ENCODE measurements at places on chromosomes 1 and 21. TPM values are rescaled to one million over a fixed set of nuclear protein-coding genes. Genes with fewer than 3 reads are reported as not detected.

- DNase-seq = no peak
Observed at GRCh38 chr1:64986903-64987871, 20.8 kb upstream of the JAK1 start.

Gene ARMH1
- total RNA-seq = not detected

DNA sequence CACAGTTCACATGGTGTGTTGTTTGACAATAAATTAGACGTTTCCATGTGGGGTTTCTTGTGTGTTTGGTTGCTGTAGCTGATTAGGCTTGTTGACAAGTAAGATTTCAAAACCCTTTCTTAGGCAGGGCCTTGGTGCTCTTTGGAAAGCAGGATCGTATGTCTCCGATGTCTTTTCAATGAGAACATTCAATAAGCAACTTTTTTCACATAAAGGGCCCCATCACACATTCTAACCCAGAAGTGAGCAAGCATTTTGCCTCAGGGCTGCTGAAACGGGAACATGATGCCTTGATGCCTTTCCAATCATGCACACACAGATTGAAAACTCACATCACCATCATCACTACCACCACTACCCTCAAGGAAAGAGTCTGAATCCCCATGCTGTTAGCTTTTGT lies 33.1 kb downstream of the LPAR3 start:
- no peak for DNase-seq

Gene PGLYRP3
- total RNA-seq = not detected

Gene BMP8B
- 12.2 TPM for total RNA-seq

GRCh38 chr21:42188663-42189062 lies 30.3 kb upstream of the ABCG1 start:
- no peak for DNase-seq

DNA sequence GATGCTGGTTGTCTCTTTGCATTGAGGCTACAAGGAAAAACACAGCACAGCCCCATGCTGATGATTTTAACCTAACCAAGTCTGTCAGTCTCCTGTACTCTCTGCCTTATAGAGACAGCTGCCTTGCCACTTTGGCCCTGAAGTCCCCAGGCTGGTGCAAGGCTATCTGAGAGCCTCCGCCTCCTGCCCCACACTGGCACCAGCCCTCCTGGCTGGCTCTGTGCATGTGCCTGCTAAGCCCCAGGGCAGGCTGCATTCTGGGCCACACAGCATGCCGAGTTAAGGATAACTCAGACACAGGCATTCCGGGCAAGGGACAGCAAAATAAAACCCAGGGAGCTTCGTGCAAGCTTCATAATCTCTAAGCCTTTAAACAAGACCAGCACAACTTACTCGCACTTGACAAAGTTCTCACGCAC lies 910 bp downstream of the RUNX1 start:
- DNase-seq = peak; percentile 77

Gene TSSK3
- total RNA-seq = 1.2 TPM

Gene CSF1
- total RNA-seq = 0.58 TPM

Gene IL20
- total RNA-seq = not detected

Gene NBPF6
- 0.69 TPM for total RNA-seq

DNA sequence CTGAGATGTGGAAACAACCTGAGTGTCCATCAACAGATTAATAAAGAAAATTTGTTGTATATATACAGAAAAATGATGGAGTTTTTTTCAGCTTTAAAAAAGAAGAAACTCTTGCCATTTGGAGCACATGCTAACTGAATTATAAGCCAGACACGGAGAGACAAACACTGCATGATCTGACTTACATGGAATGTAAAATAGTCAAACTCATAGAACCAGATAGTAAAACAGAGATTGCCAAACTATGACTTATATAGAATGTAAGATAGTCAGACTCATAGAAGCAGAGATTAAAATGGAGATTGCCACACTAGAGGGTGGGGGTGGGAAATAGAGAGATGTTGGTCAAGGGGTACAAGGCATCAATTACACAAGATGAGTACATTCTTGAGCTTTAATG lies 1786.6 kb downstream of the PLA2G4A start:
- DNase-seq = no peak

- DNase-seq = peak; percentile 49
Observed at GRCh38 chr1:89957107-89957506, 37.8 kb upstream of the ZNF326 start.

Gene BLACAT1
- total RNA-seq = 1.1 TPM

- DNase-seq = no peak
Observed at GRCh38 chr1:59078070-59078800, 218.7 kb upstream of the FGGY start.

Gene SPRR2A
- total RNA-seq = not detected

GRCh38 chr21:15051644-15052458 lies 12.9 kb downstream of the NRIP1 start:
- DNase-seq = no peak

GRCh38 chr1:23903754-23904153 lies 9.4 kb downstream of the CNR2 start:
- no peak for DNase-seq

Gene IQGAP3
- total RNA-seq = 16.8 TPM

DNA sequence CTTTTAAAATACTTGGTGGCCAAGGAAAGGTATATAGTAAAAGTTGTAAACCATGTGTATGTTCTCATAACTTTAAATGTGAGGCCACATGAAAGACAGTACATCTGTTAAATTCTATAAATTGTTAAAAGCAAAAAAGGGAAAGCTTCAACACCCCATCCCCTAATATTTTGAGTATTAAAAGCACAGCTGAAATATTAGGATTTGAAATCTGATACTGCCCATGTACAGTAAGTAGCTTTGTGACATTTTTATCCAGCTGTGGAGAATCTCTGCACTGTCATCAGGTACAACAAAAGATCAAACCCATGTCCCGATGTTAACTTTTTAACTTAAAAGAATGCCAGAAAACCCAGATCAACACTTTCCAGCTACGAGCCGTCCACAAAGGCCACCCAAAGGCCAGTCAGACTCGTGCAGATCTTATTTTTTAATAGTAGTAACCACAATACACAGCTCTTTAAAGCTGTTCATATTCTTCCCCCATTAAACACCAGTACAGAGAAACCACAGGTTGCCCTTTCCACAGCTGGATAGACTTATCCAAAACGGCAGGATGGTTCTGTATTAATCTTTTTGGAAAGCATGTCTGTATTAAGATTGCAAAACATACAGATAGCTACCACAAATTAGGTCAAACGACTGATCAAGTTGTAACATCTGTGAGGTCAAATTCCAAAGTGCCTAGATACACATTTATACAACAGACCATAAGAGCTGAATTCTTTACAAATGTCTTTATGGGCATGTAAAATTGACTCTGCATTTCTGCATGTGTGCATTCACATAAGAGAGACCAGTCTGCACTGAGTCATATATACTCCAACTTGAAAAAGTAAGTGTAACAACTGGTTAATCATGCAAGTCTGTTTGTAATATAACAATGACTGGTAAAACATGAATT lies 5.2 kb downstream of the IRF2BP2 start:
- DNase-seq = no peak

DNA sequence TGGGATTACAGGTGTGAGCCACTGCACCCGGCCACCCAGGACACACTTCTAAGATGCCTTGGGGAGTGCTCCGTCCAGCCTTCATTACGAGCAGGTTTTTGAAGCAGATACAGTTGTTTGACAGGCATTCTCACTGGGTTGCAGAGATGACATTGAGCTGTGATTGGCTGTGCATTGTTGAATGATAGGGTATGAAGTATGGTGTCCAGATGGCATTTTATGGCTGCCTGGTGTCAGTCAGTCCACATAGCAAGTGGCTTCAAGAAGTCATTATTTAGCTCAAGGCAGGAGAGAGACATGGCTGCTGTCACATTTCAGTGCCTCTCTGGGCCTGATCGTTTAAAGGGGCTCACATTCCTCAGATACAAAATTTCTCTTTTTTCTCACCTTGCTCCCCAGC lies 14.8 kb upstream of the PADI2 start:
- DNase-seq = no peak

Gene DMAP1
- 34.0 TPM for total RNA-seq

DNA sequence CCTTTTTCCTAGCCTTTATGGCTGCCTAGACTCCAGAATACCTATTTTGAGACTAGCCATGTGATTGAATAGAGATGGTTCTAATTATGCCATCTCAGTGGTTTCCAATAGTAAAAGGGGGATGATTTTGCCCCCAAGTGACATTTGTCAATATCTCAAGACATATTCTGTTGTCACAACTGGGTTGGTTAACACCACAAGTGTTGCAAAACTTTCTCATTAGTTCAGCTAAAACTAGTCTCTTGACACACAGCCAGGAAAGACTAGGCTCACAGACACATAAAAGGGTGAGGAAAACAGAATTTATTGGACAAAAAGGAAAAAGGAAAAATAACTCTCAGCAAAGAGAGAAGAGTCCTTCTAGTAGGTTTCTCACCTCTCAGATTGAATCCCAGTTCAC lies 39.9 kb upstream of the GBP5 start:
- DNase-seq = no peak

Gene A3GALT2
- not detected for total RNA-seq

GRCh38 chr1:168454211-168454815 lies 89.5 kb downstream of the XCL2 start:
- DNase-seq = peak; percentile 91

Gene LDLRAD1
- total RNA-seq = not detected

Gene TDRKH
- 6.2 TPM for total RNA-seq

- no peak for DNase-seq
Observed at GRCh38 chr1:48017716-48018115, 20.5 kb upstream of the TRABD2B start.

DNA sequence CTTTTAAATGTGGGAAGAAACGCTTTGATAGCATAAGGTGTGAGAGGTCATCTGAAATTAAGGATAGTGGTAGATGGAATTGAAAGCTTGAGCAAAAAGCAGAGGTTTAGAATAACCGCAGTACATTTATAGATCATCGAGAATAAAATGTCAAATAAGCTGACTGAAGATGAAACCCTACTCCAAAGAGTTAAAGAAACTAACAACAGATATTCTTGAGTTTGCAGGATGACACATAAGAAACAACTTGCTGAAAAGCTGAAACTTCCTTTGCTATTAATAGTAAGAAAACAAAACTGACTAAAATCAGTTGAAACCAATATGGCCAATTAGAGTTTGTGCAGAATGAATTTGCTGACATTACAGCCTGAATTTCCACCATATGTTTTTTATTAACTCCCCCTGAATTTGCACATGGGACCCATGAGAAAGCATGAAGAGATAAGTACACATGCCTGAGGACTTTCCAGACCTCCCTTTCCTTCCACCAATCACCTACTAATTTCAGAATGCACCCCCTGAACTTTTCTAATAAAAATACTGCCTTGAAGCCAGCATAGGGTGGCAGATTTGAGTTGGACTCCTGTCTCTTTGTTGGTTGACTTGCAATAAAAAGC lies 1.7 kb upstream of the C1orf185 start:
- no peak for DNase-seq

GRCh38 chr1:47901001-47901575 lies 96.1 kb downstream of the TRABD2B start:
- DNase-seq = no peak

DNA sequence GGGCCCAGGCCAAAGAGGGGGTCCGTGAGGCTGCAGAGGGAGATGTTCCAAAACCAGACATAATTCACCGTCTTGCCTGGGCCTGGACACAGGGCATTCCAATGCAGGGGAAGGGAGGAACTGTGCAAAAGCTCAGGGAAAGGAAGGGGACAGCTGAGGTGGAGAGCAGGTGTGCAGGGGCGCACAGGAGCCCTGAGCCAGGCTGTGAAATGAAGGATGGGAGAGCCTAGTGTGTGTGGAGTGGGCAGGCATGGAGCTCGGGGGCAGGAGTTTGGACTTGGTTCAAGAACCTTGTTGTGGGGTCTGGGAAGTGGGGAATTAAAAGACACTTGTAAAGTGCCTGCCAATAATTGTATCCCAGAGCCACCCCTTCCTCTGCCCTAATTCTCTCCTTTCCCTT lies 2.3 kb downstream of the TNNI1 start:
- peak; percentile 75 for DNase-seq

Gene NTNG1
- total RNA-seq = not detected

Gene CDC73
- 14.7 TPM for total RNA-seq

Gene LAMC2
- 0.05 TPM for total RNA-seq

GRCh38 chr1:47439017-47439818 lies 1.4 kb downstream of the FOXD2 start:
- DNase-seq = no peak

DNA sequence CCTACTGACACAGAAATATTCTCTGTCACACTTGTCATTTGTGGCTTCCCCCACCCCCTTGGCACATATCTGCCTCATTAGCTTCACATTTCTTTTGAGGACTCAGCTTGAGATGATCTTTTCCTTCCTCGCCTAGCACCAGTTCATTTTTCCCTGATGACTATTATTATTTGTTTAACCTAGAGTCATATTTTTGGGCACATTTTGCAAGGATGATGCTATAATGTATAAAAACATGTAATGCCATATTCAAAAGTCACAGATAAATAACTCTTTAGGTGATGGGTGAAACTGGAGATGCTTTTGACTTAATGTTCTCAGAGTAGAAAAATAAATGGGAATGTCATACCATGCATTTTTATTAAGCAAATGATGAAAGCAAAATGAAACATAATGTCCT lies 202.7 kb downstream of the BACH1 start:
- DNase-seq = no peak

GRCh38 chr1:44661781-44662682 lies 12.2 kb downstream of the TMEM53 start:
- no peak for DNase-seq

DNA sequence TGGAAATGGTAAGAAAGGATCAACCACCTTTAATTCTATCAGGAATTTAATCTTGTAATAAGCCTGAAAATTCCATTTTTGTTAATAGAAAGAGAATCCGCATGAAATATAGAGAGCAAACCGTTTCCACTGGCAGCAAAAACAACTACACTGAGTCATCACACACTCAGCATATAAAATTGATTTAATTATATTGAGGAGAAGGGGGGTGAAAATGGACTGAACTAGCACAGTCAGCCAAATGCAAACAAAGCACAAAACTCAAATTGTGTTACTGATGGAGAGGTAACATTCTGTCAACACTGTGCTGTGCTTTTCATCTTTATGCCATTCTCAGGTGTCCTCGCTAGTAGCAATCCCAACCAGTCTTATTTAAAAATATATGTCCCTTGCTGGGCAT lies 1583.9 kb downstream of the MRPL39 start:
- DNase-seq = no peak

Gene RIPPLY3
- total RNA-seq = not detected

DNA sequence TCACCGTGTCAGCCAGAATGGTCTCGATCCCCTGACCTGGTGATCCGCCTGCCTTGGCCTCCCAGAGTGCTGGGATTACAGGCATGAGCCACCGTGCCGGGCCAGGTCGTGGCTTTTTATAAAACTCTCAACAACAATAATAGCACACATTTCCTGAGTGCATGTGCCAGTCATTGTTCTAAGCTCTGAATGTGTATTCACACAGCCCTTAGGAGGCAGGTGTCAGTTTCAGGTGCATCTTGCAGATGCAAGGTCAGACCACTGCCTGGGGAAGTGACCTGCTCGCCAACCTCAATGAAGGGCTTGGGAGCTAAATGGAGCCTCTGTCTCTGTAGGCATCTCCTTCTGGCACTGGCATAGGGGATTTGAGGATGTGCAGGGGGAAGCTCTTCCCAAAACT lies 1.6 kb upstream of the LEFTY2 start:
- no peak for DNase-seq

GRCh38 chr1:30753660-30754123 lies 3.9 kb downstream of the LAPTM5 start:
- no peak for DNase-seq

Gene BCL2L15
- total RNA-seq = 1.2 TPM
